ENCODE measurements at places on chromosomes 11 and 22.

GRCh38 chr11:91296629-91297028 lies 928.0 kb upstream of the FAT3 start:
- no peak for DNase-seq

GRCh38 chr11:77392842-77393241 lies 81.1 kb downstream of the PAK1 start:
- DNase-seq, result no peak

GRCh38 chr11:118522571-118523072 lies 4.7 kb upstream of the TTC36 start:
- peak; percentile 67 for DNase-seq

DNA sequence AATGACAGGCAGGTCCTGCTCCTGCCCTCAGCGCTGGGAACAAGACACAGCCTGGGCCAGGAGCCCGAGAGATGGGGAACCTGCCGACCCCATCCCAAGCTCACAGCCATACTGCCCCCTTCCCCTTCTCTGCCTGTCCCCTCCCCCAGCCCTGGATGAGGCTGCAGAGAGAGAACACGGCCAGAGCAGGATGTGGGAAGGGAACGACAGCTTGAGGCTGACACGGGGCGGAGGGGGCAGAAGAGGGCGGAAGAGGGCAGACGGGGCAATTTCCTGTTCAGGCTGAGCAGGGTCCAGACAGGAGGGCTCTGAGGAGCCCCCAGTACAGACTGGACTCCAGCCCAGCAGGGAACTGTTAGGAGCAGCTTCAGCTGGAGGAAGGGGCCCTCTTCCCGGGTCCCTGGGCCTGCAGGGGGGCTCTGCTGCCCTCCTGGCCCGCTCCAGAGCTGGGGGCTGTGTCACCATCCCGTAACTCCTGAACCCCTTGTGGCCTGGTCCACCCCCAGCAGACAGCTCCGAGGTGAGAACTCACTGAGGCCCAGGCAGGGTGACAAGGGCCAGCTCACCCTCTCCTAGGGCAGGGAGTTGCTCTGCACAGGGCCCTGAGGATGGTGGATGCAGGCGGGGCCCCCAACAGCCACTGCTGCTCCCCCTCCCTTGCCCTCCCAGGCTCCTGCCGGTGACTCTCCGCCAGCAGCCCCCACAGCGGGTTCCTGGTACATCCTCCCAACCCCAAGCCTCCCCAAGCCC lies 5.7 kb downstream of the CTSD start:
- no peak for DNase-seq

DNA sequence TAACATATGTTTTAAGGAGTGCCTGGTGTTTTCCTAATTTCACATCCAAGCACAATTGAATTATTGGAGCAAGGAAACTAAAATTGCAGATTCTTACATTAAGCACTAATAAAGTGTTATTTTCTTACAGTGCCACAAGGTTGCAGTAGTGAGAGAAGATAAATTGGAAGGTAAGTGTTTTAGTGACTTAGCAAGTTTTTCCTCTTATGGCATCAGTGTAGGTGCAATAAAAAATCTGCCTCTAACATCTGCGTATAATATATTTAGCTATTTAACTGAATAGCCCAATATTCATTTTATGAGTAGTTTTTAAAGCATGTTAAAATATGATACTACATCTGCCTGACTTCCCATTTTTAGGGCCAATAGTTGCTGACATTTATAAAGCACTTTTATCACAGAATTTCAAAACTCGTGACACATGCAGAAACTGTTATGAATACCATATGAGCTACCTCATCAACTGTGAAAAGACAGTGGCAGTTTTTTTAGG lies 19.0 kb downstream of the POLD3 start:
- DNase-seq, result peak; percentile 17

DNA sequence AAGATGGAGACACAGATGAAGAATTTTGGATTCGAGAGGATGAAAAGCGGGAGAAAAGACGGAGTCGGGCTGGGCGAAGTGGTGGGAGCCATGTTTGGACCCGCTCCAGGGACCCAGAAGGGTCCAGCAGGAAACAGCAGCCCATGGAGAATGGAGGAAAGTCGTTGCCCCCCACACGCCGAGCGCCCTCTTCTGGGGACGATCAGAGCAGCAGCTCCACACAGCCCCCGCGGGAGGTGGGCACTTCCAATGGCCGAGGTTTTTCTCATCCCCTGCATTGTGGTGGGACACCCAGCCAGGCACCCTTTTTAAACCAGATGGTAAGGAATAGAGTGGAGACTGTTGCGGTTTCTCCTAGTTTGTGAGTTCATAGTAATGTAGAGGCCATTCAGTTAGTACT lies 22.8 kb upstream of the SLC25A18 start:
- DNase-seq, result peak; percentile 73

GRCh38 chr22:25953919-25954318 lies 211.9 kb downstream of the MYO18B start:
- DNase-seq, result no peak

- DNase-seq, result no peak
Measured at GRCh38 chr22:38086942-38087341, 3.0 kb upstream of the SLC16A8 start.

DNA sequence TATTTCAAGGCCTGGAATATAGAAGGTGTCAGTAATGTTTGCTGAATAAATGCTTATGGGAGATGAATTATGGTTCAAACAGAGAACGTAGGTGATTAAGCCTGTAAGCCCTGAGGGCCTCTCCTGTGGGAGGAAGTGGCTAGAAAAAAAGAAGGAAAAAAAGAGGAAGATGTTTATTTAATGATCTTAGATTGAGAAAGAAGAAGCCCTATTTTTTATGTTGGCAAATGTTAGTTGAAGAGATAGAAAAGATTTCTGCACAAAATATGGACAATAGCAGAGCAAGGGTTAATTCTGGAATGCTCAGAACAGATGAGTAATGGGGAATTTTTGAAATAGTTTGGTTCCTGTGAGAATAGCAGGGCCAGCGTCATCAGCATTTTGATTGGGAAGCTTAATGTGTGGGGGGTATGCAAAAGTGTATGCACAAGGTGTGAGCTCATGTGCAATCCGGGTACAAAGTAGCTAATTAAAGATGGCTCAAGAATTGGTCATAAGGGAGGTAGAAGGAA lies 95.7 kb downstream of the TEAD1 start:
- DNase-seq, result no peak

DNA sequence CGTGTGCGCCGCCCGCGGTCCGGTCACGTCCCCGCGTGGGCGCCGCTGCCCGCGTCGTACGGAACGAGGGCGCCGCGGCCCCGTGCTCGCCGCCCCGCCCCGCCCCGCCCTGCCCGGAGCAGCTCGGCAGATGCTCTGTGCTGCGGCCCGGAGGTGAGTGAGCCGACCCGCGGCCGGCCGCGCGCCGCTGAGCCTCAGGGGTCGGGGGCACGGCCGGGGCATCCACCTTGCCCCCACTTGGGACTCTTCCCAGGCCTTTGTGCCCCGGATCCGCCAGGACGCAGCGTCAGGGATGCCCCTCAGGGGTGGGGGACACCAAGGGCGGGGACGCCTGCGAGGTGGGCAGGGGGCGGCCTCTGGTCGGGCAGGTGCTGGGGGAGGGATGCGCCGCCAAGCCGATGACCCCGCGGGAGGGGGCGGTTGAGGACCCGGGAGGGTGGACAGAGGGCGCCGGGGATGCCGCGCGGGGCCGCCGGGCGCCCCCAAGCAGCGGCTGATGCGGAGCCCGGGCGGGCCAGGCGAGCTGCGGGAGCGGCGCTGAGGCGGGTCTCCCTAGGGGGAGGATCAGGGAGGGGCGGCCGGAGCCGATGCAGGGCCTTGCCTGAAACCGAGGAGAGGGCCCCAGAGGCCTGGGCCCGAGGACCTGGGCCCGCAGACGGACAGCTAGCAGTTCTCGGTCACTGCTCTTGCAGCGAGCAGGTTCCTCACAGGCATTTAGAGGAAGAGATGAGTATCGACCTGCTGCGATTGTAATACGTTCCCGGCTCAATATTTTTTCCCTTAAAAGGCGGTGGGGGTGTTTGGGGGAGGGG lies at the start of gene GNAZ:
Gene GNAZ (plus strand): TSS at position 102 of the 812 bp plus-strand sequence. CDS start 25,177 bp downstream, outside the sequence.
- DNase-seq, result peak; percentile 80

DNA sequence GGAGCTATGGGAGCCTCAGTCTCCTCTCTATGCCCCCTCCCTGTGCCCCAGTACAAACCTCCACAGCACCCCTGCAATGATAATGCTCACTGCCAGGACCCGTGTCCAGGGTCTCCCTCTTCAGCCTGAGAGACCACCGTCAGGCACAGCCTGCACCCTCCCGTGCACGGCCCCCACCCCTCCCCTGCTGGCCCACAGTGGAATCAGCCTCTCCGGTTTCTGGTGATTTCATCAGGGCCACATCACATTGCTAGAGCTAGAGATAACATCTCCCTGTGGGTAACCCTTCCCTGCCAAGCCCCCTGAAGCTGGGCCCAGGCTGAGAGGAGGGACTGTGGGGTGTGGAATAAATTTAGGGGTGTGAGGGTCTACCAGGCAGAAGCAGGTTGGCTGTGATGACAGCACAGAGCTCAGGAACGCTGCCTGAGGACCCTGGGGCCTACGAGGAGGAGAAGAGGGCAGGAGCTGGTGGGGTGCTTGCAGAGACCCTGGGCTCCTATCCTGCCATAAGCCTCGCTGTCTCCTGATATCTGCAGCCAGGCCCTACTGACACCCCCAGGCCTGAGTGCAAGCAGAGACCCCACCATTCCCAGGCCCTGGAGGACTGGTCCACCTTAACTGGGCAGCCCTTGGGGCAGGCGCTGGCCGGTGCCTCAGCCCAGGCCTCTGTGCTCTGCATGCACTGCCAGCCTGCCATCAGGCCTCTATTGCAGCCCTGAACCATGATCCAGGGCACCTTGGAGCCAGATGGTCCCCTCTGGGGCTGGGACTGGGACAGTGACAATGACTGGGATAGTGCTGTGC lies at the start of gene KLHDC7B:
Gene KLHDC7B (plus strand): TSS at position 378 of the 804 bp plus-strand sequence. CDS start 345 bp downstream, at position 723.
- DNase-seq, result no peak

GRCh38 chr11:111659201-111660115 lies 57.2 kb downstream of the SIK2 start:
- DNase-seq, result no peak

- no peak for DNase-seq
Measured at GRCh38 chr11:8002676-8003075, 15.5 kb downstream of the EIF3F start.

DNA sequence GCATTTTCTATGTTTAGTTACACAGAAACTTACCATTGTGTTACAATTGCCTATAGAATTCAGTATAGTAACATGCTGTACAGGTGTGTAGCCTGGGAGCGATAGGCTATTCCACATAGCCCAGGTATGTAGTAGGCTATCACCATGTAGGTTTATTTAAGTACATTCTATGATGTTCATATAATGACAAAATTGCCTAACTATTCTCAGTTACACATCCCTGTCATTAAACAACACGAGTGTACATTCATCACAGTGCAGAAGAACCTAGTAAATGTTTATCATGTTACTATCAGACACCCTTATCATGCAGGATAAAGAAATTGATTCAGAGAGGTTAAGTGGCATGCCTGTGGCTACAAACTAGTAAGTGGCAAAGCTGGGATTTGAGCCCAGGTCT lies 28.4 kb upstream of the BMAL1 start:
- DNase-seq, result no peak

- DNase-seq, result no peak
Measured at GRCh38 chr11:86687185-86687778, 14.9 kb upstream of the ME3 start.

- DNase-seq, result peak; percentile 59
Measured at GRCh38 chr22:39556970-39557841, 13.3 kb upstream of the CACNA1I start.

DNA sequence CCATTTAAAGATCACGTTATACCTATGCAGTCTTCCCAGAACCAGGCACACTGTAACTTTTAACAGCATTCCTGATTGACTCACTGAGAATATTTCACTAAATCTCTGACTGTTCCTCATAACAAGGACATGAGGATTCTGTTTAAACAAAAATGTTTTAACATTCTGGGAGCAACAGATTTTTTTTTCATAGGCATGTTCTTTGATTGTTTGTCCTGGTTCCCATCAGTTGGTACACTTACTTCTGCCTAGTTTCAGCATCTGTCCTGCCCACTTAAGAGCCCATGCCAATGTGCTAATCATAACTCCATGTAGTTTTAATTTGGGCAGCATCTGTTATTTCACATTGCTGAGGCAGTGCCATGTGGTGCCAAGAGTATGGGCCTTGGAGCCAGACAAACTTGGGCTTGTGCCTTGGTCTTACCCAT lies 138.5 kb upstream of the CTSC start:
- DNase-seq, result no peak

DNA sequence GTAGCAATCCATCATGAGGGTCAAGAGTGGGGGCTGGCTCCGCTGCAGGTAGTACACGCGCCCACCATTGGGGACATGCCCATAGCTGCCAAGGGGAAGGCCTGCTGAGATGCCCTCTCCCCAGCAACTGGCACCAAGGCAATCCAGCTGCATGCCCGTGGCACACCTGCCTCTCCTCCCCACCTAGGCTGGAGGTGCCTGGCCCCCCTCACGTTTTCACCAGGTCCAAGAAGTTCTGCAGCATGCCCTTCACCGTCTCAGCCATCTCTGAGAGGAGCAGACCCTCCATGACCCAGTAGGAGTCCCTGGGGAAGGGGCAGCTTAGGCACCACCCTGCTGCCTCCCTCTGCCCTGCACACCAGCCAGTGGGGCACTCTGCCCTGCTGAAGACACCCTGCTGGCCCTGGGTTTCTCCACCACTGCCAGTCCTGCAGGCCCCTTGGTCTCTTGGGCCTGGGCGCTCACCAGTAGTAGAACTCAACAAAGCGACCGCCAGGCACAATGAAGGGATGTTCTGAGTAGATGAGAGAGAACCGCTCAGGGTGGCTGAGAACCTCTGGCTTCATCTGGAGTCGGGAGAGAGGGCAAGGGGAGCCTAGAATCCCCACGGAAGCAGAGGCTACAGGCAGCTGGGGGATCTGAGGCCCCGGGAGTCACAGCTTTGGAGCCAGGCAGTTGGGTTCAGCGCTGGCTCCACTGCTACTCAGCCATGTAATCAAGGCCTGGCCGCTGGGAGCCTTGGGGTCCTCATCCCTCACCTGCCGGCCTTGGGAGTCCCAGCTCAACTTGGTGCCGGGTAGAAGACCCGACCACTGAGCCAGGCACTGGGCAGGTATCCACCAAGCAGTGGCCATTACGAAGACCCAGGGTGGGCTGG lies 17.8 kb downstream of the TREH start:
- DNase-seq, result no peak

DNA sequence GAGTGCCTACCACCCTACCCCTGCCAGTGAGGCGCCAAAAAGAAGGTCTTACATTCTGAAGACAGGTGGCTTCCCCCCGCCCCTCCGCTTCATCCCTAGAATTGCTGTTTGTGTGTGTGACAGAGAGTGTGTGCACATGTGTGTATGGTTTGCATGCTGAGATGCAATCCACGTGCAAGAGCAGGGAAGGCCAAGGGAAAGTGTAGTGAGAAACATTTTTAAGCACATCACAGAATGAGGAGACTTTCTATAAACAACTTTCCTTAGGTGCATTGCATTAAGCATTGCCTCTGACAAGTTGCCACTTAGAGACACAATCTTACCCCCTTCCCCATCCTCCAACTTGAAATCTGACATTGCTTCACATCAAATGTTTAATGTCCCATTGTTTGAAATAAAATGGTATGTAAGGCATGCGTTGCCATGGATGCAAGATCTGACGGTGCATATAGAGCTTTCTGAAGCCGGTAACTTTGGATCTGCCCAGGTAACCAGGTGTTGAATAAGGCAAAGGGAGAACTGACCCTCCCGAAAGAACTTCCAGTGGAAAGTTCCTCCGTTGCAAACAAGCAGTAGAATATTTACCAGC lies 21.4 kb downstream of the FJX1 start:
- DNase-seq, result peak; percentile 31
